ENCODE measurements at places on chromosomes 6 and 20.
A peak's percentile ranks its signal among the peaks of the same experiment; 100 is the strongest.

DNA sequence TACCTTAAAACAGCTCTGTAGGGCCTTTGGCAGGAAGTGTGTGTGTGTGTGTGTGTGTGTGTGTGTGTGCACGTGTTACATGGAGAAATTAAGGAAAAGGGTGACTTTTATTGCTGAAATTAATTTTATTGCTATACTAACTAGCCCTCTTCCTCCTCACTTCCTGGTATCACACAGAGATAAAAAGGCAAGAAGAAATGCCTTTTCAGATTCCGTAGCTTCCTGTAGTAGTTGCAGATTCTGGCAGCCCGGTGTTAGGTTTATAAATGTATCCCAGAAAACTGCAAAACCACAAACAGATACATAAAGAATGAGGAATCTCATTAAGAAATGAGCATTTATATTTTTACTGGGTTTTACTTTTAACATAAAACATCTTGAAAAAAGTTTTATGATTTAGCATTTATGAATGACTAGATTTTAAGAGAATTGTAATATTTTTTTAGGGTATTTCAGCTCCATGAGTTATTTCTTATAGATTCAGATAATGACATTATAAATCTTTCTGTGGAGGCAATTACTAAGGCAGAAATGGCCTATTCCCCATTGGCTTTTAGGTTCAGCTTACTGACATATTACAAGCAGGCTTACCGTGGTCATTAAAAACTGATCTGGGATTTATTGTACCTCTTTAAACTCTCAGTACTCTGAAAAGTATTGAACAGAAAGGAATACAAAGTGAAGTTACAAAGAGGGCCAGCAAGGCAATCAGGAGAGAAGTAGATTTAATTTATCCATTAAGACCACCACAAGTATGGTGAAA, 249.1 kb upstream of the TSHZ2 start:
- no peak for DNase-seq

- no peak for DNase-seq
Observed at GRCh38 chr6:41073968-41074691, 1.4 kb downstream of the NFYA start.

DNA sequence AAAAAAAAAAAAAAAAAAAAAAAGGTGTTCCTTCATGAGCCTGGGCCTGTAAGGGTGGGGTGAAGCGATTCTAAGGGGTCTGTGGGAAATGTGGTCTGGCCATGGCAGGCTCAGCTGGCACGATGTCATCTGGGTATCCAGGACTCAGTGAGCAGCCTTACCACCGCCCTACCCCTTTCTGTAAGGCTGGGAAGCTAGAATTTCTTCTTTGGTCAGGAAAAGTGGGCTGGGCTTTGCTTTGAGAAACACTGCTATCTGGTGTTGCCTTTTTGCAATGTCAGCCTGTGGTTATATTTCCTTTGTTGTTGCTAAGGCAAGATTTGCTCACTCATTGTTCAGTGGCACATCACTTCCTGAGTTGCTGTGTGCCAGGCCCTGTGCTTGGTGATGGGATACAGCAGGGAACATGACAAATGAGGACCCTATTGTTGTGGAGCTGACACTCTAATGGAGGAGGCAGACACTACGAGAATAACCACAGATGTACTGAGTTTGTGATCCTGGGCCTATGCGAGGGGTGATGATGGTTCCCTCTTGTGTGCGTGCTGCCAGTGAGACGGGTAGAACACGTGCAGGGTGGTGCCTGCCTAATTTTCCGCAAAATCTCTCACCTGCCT, 45.9 kb upstream of the ZNFX1 start:
- DNase-seq, result no peak

DNA sequence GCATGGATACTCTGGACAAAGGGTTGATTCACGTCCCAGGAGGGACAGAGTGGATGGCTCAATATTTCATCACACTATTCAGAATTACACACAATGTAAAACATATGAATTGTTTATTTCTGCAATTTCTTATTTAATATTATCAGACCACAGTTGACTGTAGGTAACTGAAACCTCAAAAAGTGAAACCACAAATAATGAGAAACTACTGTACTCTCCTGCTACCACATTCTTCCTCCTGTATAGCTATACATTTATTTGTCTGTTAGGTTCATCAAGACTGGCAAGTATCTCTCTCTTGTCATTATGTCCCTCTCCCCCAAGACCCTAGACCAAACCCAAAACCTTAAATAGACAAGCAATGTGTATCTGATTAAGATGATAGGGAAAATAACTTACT, 60.0 kb downstream of the SYCP2 start:
- DNase-seq, result no peak

GRCh38 chr6:149445095-149445466, 39.7 kb downstream of the ZC3H12D start:
- DNase-seq, result no peak

- DNase-seq, result no peak
Observed at GRCh38 chr6:15887491-15888461, 224.9 kb upstream of the DTNBP1 start.

DNA sequence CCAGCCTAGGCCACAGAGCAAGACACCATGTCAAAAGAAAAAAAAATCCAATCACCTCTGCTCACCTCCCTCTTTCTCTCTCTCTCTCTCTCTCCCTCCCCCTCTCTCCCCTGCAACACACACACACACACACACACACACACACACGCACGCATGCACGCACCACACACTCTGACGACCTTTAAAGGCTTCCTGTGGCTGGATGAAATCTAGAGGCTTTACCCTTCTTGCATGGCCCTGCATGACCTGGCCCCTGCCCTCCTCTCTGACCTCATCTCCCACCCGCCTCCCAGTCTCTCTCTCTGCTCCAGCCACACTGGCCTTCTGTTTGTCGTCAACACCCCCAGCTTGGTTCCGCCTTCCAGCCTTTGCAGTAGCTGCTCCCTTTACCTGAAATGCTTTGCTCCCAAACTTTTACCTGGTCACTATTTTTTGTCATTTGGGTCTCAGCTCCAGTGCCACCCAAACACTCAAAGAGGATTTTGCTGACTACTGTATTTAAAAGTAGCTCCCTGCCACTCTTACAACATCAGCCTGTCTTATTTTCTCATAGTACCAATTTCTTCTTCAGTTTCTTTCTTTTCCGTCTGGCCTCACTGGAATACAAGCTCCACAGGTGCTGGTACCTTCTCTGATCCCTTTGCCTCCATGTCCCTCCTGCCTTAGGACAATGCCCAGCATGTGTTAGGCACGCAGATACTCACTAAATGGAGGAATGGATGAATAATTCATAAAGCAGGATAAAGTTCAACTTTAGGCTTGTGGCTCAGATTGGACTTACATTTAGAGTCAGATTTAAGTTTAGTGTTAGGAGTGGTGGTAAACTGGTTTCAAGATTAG, 4.3 kb upstream of the LTA start:
- no peak for DNase-seq

DNA sequence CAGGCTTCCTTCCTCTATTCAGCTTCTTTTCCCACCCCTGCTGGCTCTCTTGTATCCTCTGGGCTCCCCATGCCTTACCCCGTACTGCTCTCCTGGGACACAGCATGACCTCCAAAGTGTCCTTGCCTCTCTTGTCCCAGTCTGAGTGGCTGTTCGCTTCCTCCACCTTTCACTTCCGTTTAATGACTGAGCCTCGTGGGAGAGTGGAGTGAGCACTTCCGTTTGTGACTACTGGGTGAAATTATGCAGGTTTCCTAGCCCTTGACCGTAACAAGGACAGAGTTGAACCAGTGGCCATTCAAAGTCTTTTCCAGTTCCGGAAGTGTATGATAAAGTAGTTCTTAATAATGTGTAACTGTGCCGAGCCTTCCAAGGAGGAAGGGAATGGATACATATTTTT, 109.2 kb downstream of the ARID1B start:
- no peak for DNase-seq

- peak; percentile 95 for DNase-seq
Observed at GRCh38 chr6:15245361-15246216, at the start of gene JARID2. Gene JARID2, plus strand, starts transcription at chr6:15246069. Its CDS starts 471 bp downstream, at chr6:15246540.

DNA sequence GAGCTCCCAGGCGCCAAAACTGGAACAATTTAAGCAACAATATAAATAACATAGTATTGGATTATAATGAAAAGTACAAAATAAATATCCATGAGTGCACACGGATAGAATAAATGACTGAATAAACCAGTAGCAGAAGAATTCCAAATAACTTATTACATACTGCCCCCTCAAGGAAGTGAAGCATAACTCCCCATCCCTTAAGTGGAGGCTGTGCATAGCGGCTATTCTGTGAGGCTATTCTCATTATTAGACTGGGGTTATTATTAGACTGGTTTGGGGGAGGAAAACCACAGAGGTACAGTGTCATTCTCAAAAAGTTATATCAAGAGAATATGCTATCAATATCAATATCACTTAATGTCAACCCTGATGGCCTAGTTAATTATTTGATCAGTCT, 94.4 kb upstream of the SIRPA start:
- no peak for DNase-seq

GRCh38 chr20:24321973-24322372, 147.5 kb upstream of the SYNDIG1 start:
- no peak for DNase-seq

GRCh38 chr20:52484438-52484837, 292.9 kb upstream of the ZFP64 start:
- no peak for DNase-seq
